ENCODE measurements at places on chromosomes 2 and 18.
A peak's percentile ranks its signal among the peaks of the same experiment; 100 is the strongest.

DNA sequence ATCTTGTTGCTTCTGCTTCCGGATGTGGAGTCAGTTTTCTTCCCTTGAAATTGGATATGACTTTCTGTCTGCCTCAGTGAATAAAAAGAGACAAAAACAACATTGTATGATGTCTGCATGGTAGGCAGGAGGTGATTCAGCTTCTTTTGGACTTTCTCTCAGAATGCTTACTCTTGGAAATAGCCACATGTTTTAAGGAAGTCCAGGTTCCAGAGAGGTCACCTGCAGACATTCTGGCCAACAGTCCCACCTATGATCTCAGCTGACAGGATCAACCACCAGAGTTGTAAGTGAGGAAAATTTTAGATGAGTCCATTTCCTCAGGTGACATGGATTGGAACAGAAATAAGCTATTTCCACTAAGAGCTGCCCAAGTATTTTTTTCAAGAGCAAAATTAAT, 508.7 kb upstream of the FAM98A start:
- DNase-seq: no peak

GRCh38 chr18:6257950-6258349, 156.8 kb downstream of the L3MBTL4 start:
- DNase-seq: no peak

GRCh38 chr2:152583512-152584229, 133.6 kb downstream of the PRPF40A start:
- DNase-seq: no peak

DNA sequence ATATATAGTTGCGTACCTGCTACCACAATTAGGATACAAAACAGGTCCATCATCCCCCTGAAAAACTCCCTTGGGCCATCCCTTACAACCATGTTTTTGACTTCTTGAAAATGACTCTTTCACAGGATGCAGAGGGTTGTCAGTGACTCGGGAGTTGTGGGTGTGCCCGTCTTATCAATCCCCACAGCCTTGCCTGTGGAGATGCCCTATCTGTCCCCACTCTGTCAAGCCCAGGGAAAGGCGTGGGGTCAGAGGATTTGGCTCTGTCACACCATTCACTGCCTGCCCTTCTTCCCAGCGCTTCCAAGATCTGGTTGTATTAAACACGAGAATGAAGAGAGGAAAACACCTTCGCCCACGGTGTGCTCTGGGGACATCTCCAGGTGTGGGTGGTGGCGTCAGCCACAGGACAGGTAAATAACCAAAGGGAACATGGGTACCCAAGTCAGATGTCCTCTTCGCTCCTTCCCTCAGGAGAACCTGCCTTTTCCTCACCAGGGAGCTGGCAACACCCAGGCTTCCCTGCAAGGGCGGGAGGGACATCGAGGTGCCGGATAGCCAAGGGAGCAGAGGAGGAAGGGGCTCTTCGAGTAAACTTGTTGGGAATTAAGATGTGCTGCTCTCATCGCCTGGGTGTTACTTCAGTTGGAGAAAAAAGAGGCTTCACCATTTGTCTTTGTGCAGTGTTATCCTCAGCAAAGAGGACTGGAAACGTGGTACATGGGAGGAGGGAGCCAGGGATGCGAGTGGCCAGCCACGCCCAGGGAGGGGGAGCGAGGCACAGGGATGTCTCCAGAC, 100.3 kb downstream of the B3GNT2 start:
- DNase-seq: no peak

DNA sequence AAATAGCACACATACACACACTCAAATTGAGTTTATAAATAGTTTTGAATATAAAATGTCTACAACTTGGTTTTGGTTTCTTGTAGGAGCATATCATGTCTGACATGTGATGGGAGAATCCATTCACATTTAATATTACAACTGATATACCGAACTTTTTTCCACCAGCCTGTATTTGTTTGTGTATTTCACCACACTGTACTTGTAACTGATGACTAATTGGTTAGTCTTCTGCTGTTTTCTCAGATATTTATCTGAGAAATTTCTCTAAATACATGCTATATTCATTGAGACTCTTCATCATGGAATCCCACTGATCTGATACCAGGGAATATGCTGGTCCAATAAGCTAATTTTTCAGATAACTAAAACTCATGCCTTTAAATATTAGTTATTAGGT, 56.3 kb upstream of the UBXN4 start:
- peak; percentile 73 for DNase-seq

GRCh38 chr2:17879137-17879912, 858 bp downstream of the KCNS3 start:
- peak; percentile 36 for DNase-seq

DNA sequence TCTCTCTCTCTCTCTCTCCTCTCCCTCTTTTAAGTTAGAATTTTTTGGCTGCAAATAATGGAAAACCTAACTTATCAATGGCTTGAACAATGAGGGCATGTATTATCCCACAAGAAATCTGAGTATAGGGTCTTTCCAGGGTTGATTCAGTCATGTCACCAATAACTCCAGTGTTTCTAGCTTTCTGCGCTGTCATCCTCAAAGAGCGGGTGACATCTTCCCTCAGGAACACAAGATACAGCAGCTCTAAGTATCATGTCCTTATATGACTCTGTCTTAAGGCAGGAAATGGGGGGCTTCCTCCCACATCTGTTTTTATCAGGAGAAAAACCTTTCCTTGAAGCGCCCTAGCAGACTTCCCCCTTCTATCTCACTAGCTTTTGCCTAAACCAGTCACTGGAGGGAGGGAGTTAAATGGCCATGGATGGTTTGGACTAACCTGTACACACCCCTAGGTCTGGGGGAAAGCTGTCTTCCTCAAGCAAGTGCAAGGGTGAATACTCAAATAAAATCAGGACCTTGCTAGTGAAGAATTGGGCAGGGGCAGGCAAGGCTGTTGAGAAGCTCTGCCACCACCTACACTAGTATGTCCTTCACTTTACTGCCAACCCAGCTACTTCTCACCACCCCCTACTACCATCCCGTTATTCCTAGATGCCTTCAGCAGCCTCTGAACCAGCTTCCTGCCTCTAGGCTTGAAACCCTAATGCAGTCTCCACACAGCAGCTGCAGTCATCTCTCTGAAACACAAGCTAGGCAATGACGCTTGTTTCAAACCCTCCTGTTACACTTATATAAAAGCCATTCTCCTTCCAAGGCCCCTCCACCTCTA, 7.5 kb upstream of the TUBA4A start:
- DNase-seq: no peak

DNA sequence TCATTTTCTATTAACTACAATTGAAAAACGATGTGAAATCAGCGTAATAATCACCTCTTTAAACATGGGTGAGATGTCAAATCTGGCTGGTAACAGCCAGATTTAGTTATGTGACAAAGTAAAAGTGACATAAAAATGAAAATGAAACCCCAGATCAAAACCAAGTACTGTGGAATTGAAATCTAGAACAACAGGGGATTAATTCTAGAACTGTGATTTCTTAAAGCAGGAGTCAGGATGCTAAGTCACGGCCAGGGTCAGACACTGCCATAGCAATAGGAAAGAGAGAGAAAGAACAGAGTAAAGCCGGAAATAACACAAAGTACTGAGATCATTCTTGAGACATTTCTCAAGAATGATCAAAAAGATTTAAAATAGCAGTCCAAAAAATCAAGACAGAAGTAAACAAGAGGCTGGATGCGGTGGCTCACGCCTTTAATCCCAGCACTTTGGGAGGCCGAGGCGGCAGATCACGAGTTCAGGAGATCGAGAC, 1183.7 kb upstream of the NXPH2 start:
- no peak for DNase-seq

- DNase-seq: no peak
Observed at GRCh38 chr2:131132729-131133128, 27.6 kb downstream of the PLEKHB2 start.

DNA sequence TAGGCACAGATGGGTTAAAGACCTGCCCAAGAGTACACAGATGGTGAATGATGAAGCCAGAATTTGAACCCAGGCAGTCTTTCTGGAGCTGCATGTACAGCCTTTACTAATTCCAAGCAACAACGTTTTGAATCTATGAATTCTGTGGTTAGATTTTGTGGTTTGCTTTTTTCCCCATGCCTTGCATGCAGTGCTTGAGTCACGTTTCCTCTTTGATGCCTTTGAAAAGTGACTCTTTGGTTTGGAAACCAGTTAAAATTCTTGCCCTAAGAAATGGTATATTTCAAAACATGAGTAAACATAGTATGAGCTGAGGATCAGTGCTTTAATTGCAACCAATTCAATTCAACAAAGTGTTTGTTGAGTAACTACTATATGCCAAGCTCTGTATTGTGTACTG, 48.2 kb upstream of the PPM1B start:
- peak; percentile 93 for DNase-seq

- DNase-seq: no peak
Observed at GRCh38 chr2:109123586-109124201, 5.3 kb upstream of the SH3RF3 start.

GRCh38 chr2:142926445-142926844, 49.0 kb downstream of the KYNU start:
- DNase-seq: no peak

DNA sequence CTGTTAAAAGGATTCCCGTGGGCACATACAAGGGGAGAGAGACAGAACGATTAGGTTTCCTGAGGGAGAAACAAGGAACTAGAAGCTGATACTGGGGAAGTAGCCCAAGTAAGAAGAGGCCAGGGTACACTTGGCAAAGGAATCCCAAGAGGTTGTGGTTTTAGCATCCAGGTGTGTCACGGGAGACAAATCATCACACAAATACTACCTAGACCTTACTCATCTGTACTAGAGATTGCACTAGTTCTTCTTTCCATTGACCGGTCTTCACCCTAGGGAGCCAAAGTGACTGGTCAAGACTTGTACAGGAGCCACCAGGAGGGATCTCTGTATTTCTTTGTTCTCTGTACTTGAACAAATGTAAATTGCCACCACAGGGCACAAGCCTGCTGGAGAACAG, 14.2 kb upstream of the NR4A2 start:
- no peak for DNase-seq

GRCh38 chr18:25261768-25262167, 90.2 kb downstream of the ZNF521 start:
- no peak for DNase-seq

GRCh38 chr2:86211033-86211795, 12.0 kb downstream of the MRPL35 start:
- no peak for DNase-seq
